Sigmoid colon (tissue), 7 donors: ENCODE measurements at places on chromosomes 2 and 18. TPM values are rescaled to one million over a fixed set of nuclear protein-coding genes. Genes with fewer than 3 reads are reported as not detected.

Gene ACKR3
- 39.1 TPM for total RNA-seq

Gene CYP27A1
- total RNA-seq: 30.1 TPM

Gene NT5C1B
- total RNA-seq: not detected

Gene RBM44
- total RNA-seq: 1.6 TPM

Gene PRSS56
- total RNA-seq: not detected

Gene WDR43
- 31.9 TPM for total RNA-seq

Gene DHX57
- total RNA-seq: 17.3 TPM

Gene SLC38A11
- total RNA-seq: 4.3 TPM

Gene RSAD2
- 13.2 TPM for total RNA-seq

Gene AGXT
- not detected for total RNA-seq

Gene KCNG2
- not detected for total RNA-seq

Gene GLI2
- 2.1 TPM for total RNA-seq

Gene AQP12B
- not detected for total RNA-seq

Gene COL6A3
- 233 TPM for total RNA-seq

Gene STK11IP
- total RNA-seq: 8.6 TPM

Gene HOXD9
- 10.6 TPM for total RNA-seq

Gene CRYGC
- not detected for total RNA-seq

Gene CMPK2
- total RNA-seq: 9.3 TPM

Gene C1QL2
- total RNA-seq: not detected

Gene TSPYL6
- total RNA-seq: not detected

Gene FAHD2A
- 12.1 TPM for total RNA-seq

Gene IMPA2
- 21.3 TPM for total RNA-seq

Gene TMEM17
- 2.5 TPM for total RNA-seq

Gene DHRS9
- 0.83 TPM for total RNA-seq

Gene CACNB4
- total RNA-seq: 2.6 TPM

Gene SLC40A1
- 45.3 TPM for total RNA-seq

Gene NEB
- 0.49 TPM for total RNA-seq

Gene RAB12
- total RNA-seq: 69.5 TPM

Gene ASB1
- 13.6 TPM for total RNA-seq

Gene CD207
- total RNA-seq: 0.27 TPM

Gene FBXO41
- 1.9 TPM for total RNA-seq

Gene CDKL4
- 1.8 TPM for total RNA-seq

Gene MFSD6
- total RNA-seq: 63.5 TPM
